ENCODE measurements at places on chromosomes 3 and 15.
A peak's percentile ranks its signal among the peaks of the same experiment; 100 is the strongest.

DNA sequence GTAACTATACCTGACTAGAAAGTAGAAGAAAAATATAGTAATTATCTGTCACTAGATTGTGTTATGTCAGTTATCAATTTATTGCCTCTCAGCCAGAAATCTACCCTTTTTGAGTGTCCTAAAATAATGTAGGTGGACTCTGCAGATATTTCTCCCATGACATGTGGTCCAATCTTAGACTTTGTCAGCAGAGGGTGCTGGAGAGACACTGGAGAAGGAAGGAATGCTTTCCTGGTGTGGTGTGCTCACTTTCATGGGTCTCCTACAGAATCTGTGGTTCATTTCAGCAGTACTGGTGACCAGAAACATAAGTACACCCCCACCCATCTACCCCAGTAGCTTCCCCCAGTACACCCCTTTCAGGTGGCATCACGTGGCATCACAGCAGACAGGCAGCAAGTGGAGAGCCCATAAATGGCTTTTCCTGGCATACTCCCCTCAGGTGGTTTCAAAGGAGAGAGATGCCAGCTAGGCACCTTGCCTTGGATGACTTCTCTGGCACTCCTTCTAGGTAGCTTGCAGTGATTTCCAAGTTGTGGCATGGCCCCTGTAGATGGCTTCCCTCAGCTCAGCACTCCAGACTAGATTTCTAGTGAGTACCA lies 114.7 kb downstream of the GADL1 start:
- DNase-seq, result peak; percentile 48

DNA sequence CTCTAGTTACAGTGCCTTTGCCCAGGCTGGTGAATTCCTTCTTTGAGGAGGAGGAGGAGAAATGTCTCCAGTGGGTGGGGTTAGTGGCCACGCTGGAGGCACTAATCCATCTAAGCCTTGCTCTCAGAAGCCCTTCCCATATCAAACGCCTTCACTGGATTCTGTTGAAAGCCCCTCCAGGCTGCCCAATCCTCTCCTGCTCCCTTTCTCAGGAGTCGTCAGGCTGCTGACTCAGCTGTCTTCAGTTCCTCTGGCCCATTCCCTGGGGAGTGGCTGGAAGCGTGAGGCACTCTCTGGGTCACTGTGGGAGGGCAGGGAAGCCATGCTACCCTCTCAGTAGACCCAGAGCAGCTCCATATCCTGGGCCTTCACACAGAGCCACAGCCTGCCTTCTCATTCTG lies 2.7 kb downstream of the AP2M1 start:
- DNase-seq, result no peak

GRCh38 chr3:160027541-160028195 lies 39.0 kb downstream of the IL12A start:
- DNase-seq, result no peak

DNA sequence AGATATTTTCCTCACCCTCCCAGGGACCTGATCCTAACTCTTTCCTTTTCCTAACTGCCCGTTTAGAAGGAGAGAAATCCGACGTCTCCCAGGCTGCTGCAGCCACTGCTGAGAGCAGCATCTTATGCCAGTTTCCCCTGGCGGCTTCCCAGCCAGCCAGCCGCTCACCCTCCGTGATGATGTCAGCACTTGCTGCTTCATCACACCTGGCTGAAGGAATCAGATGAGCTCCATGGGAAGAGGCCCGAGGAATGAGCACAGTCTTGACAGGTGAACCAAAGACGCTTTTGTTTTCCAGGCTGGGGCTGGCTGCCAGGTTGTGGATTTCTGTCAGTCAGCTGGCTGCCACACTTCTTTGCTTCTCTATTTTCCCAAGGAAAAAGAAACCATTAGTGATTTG lies 445.1 kb upstream of the RBMS3 start:
- DNase-seq, result no peak

GRCh38 chr3:78434801-78435200 lies 1333.0 kb downstream of the ROBO1 start:
- DNase-seq, result no peak

DNA sequence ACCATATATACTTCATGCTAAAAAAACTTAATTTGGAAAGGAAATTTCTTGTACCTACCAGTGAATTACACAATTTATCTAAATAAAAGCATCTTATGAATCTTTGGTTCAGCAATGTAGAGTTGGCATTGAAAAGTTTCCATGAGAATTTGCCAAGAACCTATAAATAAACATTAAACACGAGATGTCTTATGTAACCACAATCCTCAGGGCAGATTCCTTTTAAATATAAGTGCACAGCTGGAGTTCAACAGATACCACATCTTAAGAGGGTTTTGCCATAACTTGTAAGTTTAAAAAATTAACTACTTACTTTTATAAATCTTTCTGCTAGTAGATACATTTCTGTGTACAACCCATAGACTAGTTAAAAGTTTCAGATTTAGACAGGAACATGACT lies 499.3 kb upstream of the ARRDC4 start:
- DNase-seq, result peak; percentile 51

GRCh38 chr3:55720614-55721013 lies 233.5 kb upstream of the WNT5A start:
- no peak for DNase-seq

DNA sequence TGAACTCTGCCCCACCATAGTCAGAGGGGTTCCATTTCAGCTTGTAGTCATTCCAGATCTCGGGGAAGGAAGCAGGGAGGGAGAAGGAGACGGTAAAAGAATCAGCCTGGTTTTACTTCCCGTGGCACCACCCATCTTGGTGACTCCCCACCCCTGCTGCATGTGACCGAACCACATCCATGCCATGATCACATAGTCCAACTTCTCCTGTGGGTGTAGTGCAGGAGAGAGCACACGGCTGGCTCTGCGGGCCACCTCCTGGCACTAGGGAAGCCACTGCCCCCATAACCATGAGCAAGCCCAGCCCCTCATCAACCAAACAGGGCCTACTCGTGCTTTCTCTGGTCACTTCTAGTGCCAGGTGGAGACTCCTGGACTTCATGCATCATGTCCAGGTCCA lies 3.7 kb downstream of the CHRNA3 start:
- DNase-seq, result no peak

GRCh38 chr3:167798443-167798842 lies 62.9 kb downstream of the SERPINI1 start:
- no peak for DNase-seq

DNA sequence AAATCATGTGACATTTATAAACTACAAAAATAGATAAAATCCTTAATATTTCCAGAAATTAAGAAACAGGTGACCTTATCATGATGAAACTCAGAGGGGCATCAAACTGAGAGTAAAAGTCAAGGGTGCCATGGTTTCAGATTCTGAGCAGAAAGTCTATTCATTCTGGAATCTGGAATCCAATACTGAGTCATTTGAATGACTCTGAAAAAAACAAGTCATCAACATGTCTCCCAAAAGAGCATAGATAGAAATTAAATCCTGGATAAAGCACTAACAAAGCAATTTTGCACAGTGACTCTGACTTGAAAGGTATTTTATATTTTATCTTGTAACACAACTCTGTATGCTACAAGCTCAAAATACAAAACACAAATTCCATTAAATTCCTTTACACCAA lies 23.4 kb downstream of the STAC start:
- DNase-seq, result no peak

- DNase-seq, result no peak
Measured at GRCh38 chr15:61393524-61393923, 164.4 kb upstream of the RORA start.

- DNase-seq, result no peak
Measured at GRCh38 chr3:69767571-69767970, 28.3 kb downstream of the MITF start.

DNA sequence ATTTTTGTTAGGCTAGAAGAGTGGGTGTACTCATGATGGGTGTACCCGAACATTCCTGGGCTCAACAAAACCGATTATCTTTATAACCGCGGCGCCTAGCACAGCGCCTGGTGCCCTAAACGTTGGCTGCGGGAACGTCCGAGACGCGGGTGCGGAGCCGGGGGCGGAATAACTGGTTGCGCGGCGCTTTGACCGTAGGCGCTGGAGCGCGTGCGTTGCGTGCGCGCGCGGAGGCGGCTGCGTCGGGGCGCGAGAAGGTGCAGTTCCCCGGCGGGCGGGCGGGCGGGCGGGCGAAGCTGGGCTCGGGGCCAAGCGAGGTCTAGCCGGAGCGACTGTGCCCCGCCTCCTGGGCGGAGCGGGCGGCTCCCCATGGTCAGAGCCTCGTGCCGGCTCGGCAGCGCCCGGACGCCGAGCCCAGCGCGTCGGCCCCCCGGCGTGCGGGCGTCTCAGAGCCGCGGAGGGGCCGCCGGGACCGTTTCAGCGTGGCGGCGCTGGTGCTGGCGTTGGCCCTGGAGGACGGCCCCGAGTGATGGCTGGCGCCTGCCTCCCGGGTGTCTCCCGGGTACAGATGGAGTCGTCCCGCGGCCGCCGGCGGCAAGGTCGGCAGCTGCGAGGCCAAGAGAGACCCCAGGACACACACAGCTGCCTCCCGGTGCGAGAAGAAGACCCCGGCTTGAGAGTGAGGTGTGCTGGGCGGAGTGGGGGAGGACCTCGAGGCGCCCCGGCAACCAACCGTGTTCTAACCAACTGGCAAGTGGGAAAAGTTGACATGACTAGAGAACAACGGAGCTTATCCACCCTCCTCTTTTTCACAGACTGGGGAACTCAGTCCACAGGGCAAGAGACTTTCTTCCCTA lies at the start of gene PLAAT1:
Gene PLAAT1 (plus strand): TSS at position 373 of the 857 bp plus-strand sequence. CDS start 14,429 bp downstream, outside the sequence.
- peak; percentile 13 for DNase-seq

DNA sequence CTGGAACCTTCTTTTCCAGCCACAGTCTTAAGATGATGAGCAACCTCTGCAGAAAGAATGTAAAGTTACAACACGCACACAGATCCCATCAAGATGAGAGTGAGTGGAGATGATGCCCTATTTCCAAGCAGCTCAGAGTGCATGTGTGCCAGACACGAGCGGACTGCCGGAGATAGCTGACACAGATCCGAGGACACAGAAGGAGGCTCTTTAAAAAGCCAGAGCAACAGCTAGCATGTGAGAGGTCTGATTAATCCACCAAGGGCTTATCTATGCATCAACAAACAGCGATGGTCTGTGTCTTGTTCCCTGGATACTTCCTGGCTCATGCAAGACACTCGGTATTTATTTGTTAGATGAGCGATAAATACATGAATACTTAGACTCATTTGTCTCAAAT lies 128.6 kb upstream of the DLG1 start:
- no peak for DNase-seq

DNA sequence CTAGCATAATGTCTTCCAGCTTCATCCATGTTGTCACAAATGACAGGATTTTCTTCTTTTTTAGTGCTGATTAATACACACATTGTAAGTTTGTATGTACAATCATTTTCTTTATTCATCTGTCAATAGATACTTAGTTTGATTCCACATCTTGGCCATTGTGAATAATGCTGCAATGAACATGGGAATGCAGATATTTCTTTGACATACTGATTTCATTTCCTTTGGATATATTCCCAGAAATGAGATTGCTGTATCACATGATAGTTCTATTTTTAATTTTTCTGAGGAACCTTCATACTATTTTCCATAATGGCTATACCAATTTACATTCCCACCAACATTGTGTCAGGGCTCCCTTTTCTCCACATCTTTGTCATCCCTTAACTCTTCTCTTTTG lies 117.9 kb downstream of the MEIS2 start:
- no peak for DNase-seq

DNA sequence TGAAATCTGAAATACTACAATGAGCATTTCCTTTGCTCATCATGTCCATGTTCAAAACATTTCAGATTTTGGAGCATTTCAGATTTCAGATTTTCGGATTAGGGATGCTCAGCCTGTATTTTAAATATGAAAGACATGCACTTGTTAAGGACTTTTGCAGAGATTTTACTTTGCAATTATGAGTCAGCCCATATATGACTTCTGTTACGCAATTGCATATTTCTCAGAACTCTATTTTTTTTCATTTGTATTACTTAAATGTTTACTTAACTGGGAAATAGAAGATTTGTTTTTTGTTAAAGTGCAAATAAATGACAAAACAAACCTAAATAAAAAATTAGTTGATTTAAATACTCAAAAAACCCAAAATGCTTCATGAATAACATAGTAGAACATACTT lies 376.2 kb downstream of the ZBTB20 start:
- no peak for DNase-seq

GRCh38 chr3:75294124-75294523 lies 370.0 kb upstream of the FRG2C start:
- DNase-seq, result peak; percentile 29

DNA sequence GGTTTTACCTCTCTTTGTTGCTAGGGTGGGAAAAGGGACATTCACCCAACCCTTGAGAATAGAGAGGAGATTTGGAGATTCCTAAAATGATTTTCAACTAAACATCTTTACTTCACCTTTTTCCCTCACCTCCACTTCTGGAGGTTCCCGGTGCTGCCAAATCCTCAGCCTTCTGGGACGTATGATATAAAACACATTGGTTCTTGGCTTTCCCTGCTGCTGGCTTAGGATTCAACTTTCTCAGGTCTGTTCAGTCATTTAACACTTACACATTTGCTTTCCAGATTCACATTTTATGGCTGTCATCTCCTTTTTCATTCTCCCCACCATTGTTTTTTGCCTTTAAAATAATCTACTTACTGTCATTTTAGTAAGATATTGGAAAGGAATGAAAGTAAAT lies 106.6 kb downstream of the PIK3R4 start:
- DNase-seq, result no peak

DNA sequence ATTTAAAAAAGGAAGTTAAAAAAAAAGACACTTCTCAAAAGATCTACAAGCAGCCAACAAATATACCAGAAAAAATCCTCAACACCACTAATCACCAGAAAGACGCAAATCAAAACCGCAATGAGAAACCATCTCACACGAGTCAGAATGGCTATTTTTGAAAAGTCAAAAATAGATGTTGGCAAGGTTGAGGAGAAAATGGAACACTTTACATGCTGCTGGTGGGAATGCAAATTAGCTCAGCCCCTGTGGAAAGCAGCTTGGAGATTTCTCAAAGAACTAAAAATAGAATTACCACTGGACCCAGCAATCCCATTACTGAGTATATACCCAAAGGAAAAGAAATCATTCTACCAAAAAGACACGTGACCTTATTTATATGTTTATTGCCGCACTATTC lies 574.7 kb upstream of the ADAMTS9 start:
- no peak for DNase-seq

GRCh38 chr3:122099255-122099654 lies 44.1 kb downstream of the CD86 start:
- no peak for DNase-seq

GRCh38 chr3:139811331-139811730 lies 123.7 kb upstream of the CLSTN2 start:
- DNase-seq, result no peak

DNA sequence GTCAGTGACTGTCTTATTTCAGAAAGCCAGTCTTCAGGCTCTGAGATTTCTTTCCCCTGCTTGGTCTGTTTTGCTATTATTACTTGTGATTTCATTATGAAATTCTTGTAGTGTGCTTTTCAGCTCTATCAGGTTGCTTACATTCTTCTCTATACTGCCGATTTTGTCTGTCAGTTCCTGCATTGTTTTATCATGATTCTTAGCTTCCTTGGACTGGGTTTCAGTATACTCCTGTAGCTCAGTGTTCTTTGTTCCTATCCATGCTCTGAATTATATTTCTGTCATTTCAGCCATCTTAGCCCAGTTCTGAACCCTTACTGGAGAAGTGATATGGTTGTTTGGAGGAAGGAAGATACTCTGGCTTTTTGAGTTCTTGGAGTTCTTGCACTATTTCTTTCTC lies 40.5 kb downstream of the CEP63 start:
- no peak for DNase-seq

GRCh38 chr3:66493458-66494099 lies 7.2 kb downstream of the LRIG1 start:
- no peak for DNase-seq

GRCh38 chr3:78565712-78566111 lies 1202.1 kb downstream of the ROBO1 start:
- no peak for DNase-seq

GRCh38 chr15:36595611-36596010 lies 16.2 kb downstream of the CDIN1 start:
- no peak for DNase-seq

All from foreskin melanocyte (primary cell).